CD4-positive, alpha-beta T cell (primary cell): ENCODE measurements at places on chromosomes 11 and 22. TPM values are rescaled to one million over a fixed set of nuclear protein-coding genes. Genes with fewer than 3 reads are reported as not detected.
A peak's percentile ranks its signal among the peaks of the same experiment; 100 is the strongest.

DNA sequence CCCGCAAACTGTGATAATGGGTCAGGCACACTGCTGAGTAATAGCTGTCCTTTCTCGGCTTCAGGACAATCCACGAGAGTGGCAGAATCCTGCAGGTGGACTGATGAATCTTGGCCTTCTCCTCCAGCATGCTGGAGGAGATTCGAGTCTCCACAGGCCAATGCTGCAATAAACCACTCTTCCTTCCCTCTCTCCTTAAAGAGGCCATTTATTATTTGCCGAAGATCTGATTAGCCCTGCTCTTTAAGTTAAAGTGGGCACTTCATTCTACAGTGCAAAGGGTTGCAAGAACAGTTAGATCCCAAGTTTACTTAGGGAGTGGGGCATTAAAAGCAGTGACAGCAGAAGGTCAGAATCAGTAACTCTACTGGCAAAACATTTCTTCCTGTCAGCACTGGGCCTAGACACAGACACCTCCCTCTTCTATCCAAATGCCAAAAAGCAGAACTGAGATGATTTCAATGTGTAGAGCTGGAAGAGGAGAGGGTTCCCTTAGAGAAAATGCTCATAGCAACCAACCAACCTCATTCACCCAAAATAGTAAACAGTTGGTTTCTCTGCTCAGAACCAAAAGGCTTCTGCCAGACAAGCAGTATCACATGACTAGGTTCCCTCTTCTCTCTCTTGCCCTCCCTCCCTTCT, 121.7 kb downstream of the SGSM3 start:
- no peak overlapping the region for H3K27ac ChIP-seq
- H3K36me3 ChIP-seq, result peaks cover 2% of the 10 kb centered on the region
- no peak for DNase-seq
- no peaks in the 10 kb centered on the region for H3K4me1 ChIP-seq
- H3K4me3 ChIP-seq, result no peak overlapping the region
- H3K27me3 ChIP-seq, result no peaks in the 10 kb centered on the region

Gene KCNQ1
- total RNA-seq, result 33.1 TPM

GRCh38 chr22:20186183-20186870, 35.5 kb upstream of the CCDC188 start:
- no peaks in the 10 kb centered on the region for H3K4me1 ChIP-seq
- DNase-seq, result no peak
- no peak overlapping the region for H3K27ac ChIP-seq

Gene FXYD6
- not detected for total RNA-seq

DNA sequence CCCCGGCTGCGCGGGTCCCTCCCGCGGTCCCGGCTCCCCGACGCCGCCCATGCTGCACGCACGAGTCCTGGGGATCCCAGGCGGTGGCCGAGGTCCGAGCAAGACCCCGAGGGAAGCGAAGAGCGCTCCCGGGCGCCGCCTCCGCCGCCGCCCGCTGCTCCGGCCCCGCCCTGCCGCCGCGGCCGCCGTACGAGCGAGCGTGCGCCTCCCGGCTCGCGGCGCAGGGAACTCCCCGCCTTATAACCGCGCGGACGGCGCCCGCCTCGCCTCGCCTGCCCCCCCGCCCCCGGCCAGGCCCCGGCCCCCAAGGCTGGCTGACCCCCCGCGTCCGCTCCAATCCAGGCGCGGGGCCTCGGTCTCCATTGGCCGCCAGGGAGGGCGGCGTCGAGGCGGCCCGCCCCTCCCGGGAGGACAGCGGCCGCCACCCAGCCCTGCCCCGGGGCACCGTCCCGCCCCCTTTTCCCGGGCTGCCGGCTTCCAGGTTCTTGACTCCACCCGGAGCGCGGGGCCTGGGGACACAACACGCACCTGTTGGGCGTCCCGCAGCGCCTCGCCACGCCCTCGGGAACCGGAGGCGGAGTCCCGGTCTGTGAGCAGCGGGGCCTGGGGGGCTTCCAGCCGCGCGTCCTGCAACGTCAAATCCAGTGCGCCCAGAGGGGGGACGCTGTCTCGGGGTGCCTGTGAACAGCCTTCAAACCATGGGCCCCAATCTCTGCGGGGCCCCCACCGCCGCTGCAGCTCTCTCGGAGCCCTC, at the start of gene FADS3:
TSS of gene FADS3 (minus strand) at position 215 of the 754 bp plus-strand sequence. CDS start at position 51, 164 bp downstream.
- H3K27ac ChIP-seq, result no peak within 1 kb of the TSS
- peak; percentile 72 for DNase-seq
- no peaks in the 10 kb centered on the region for H3K27me3 ChIP-seq
- peaks cover 22% of the 10 kb centered on the region for H3K4me1 ChIP-seq
- peak within 1 kb of the TSS; percentile 72 for H3K4me3 ChIP-seq

- no peaks in the 10 kb centered on the region for H3K36me3 ChIP-seq
- no peaks in the 10 kb centered on the region for H3K27me3 ChIP-seq
- H3K27ac ChIP-seq, result no peak overlapping the region
Measured at GRCh38 chr11:100680070-100680469, 7.0 kb upstream of the ARHGAP42 start.

- H3K36me3 ChIP-seq, result peaks cover 55% of the 10 kb centered on the region
- peaks cover 39% of the 10 kb centered on the region for H3K4me1 ChIP-seq
- H3K4me3 ChIP-seq, result no peak overlapping the region
- DNase-seq, result no peak
- no peak overlapping the region for H3K27ac ChIP-seq
Measured at GRCh38 chr11:66339162-66339675, 3.0 kb upstream of the RIN1 start.

Gene ANKK1
- total RNA-seq, result 1.6 TPM

Gene PHLDB1
- total RNA-seq, result 2.3 TPM

DNA sequence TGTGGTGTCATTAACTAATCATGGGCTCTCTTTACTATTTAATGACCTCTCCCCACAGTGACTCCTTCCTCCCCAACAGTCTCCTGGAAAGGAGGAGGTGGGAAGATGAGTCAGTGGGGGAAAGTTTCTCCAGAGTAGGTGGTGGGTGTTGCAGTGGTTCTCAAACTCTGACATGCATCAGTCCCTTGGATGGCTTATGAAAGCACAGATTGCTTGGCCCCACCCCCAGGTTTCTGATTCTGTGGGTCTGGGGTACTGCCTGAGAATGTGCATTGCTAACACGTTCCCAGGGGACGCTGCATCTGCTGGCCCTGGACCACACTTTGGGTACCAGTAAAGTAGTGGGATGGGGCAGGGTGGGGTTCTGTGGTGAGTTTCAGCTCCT, 9.8 kb downstream of the CD82 start:
- H3K36me3 ChIP-seq, result peaks cover 10% of the 10 kb centered on the region
- no peak overlapping the region for H3K27ac ChIP-seq
- H3K4me3 ChIP-seq, result no peak overlapping the region
- no peaks in the 10 kb centered on the region for H3K27me3 ChIP-seq

DNA sequence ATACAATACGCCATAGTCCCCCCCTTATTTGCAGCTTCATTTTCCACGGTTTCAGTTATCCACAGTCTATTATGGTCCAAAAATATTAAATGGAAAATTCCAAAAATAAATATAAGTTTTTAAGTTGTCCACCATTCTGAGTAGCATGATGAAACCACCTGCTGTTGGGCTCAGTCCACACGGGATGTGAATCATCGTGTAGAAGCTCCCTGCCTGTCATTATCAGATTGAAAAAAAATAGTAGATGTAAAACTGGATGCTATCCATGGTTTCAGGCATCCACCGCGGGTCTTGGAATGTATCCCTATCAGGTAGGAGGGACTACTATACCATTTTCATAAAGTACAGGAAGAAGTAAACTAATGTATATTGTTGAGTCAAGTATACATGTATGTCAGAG, 127.4 kb downstream of the TTC17 start:
- no peak overlapping the region for H3K27ac ChIP-seq
- H3K36me3 ChIP-seq, result peaks cover 14% of the 10 kb centered on the region
- H3K4me1 ChIP-seq, result no peaks in the 10 kb centered on the region
- H3K4me3 ChIP-seq, result no peak overlapping the region
- DNase-seq, result no peak

DNA sequence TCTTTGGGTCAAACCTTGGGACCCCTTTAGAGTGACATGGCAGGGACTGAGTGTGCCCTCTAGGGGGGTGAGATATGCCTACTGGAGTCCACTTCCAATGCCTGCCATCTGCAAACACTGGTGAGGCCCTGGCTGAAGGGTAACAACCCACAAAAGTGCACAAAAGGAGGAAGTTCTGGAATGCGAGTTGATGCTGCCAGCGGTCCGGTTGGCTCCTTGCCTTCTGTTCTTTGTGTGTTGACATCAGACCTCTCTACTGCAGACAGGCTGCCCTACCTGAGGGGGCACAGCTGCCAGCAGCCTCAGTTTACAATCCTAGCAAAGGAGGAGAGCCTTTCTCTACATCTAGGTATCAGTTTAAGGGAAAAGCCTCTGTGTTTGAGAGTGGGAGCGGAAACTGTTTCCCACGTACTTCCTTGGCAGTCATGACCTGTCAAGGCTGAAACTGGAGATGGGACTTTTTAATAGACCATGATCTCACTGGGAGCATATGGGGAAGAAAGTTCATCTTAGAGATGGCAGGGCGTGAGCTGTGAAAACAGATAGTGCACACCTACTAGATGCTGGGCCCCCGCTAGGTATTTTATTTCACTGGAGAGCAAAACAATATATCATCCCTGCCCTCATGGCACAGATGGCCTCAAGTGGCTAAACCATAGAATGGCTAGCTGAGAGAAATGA, 27.2 kb downstream of the BMAL1 start:
- H3K4me3 ChIP-seq, result no peak overlapping the region
- no peak overlapping the region for H3K27ac ChIP-seq
- no peak for DNase-seq

DNA sequence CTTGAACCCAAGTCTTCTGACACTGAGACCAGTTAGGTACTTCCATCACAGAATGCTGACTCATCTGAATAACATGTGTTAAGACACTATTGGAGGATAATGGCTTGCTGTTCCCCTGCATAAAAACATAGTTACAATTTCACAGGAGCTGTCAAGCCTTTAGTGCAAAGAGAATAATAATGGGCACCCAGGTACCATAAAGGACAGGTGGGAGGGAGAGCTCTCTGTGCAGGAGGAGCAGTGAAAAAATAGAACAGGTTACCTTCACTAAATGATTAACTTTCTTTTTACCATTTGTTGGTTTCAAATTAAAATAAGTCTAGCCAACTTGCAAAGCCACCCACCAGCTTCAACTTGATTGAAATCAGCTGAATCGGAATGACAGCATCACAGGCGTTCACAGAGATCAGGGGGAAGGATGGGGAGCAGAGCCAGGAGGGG, 173.2 kb downstream of the DSCAML1 start:
- no peaks in the 10 kb centered on the region for H3K36me3 ChIP-seq
- H3K27me3 ChIP-seq, result no peaks in the 10 kb centered on the region
- H3K4me3 ChIP-seq, result no peak overlapping the region

Gene RASGRP2
- total RNA-seq, result 668 TPM

GRCh38 chr22:19181786-19182471, 3.4 kb upstream of the SLC25A1 start:
- H3K36me3 ChIP-seq, result no peaks in the 10 kb centered on the region
- peaks cover 35% of the 10 kb centered on the region for H3K4me1 ChIP-seq
- no peaks in the 10 kb centered on the region for H3K27me3 ChIP-seq
- H3K4me3 ChIP-seq, result no peak overlapping the region

Gene TMEM138
- 59.2 TPM for total RNA-seq

DNA sequence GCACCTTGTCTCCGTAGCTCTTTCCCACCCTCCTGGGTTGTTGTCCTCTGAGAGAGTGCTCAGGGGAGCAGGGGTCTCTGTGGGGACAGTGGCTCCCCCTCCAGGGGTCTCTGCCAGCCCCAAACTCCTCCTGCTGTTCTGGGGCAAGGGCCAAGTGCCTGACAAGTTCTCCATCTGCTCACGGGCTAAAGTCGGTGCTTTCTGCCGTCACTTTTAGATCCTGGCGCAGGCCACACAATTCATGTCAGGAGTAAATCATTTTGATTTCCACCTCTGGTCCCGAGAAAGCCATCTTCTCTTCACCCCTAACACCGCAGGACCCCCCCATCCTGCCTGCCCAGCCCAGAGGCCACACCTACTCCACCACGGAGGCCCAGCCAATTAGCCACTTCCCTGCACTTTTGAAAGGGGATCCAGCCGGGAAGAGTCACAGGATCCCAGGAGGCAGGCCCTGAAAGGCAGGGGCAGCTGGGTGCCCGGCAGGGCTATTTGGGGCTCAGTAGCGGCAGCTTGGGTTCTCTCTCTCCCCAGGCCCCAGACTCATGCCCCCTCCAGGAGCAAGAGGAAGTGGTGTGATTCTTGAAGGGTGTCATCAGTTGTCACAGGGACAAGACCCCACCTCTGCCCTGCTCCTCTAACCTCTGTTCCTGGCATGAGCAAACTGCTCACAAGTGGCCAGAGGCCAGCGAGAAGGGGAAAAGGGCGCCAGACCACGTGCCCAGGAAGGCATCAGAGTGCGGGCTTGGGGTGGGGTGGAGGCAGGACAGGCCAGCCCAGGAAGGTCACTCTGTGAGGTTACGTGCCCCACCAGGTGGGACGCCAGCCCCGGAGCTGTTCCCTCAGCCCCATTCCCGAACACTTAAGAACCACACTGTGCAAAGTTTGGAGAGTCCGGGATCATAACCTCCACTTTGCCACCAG, 1.3 kb downstream of the MACROD1 start:
- peaks cover 2% of the 10 kb centered on the region for H3K36me3 ChIP-seq
- H3K27ac ChIP-seq, result no peak overlapping the region

Gene LRRN4CL
- total RNA-seq, result not detected

Gene PGR
- not detected for total RNA-seq

- H3K36me3 ChIP-seq, result peaks cover 7% of the 10 kb centered on the region
- no peak overlapping the region for H3K4me3 ChIP-seq
- H3K27ac ChIP-seq, result no peak overlapping the region
- H3K27me3 ChIP-seq, result no peaks in the 10 kb centered on the region
- no peaks in the 10 kb centered on the region for H3K4me1 ChIP-seq
Measured at GRCh38 chr11:111633248-111633647, 31.0 kb downstream of the SIK2 start.

GRCh38 chr22:44709881-44710392, 7.9 kb downstream of the PRR5 start:
- peaks cover 55% of the 10 kb centered on the region for H3K4me1 ChIP-seq
- no peak for DNase-seq
- no peak overlapping the region for H3K27ac ChIP-seq
- H3K36me3 ChIP-seq, result peaks cover 2% of the 10 kb centered on the region

DNA sequence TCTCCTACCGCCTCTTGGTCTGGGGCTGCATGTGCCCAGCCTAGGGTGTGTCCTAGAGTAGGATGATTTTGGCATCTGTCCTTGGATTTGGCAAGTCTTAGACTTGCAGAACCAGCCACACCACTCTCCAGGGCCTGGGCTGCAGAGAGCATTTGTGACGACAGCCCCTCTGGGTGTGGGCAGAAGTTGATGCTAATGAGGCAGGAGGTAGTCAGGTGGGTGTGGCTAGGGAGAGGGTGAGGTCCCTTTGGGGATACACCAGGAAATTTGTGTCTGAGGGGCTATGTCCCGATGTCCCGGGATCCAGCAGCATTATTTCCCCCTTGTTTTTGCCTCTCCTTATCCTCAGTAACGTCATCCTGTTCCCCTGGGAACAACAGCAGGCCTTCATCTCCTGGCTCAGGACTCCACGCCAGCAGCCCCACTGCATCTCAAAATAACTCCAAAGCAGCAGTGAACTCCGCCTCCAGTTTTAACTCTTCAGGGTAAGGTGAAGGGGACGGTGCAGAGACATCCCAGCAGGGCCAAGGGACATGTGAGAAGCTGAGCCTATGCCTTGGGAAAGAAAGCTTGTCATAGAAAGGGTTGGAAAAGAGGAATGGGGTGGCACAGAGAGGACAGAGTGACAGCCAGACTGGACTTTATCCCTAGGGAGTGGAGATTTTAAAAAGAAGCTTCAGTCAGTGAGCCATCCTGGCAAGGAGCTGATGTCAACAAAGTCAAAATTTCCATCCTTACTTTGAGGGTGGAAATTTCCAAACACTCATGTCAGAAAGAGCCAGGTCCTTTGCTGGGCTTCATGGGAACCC, 8.0 kb upstream of the TLCD5 start:
- H3K4me1 ChIP-seq, result no peaks in the 10 kb centered on the region
- H3K27ac ChIP-seq, result no peak overlapping the region
- DNase-seq, result no peak
- H3K27me3 ChIP-seq, result peaks cover 17% of the 10 kb centered on the region
- no peaks in the 10 kb centered on the region for H3K36me3 ChIP-seq
